Astrocyte (in vitro differentiated cells and primary cell): ENCODE measurements at places on chromosomes 4 and X.

GRCh38 chrX:130336531-130336930, 3.2 kb upstream of the SLC25A14 start:
- DNase-seq = no peak

DNA sequence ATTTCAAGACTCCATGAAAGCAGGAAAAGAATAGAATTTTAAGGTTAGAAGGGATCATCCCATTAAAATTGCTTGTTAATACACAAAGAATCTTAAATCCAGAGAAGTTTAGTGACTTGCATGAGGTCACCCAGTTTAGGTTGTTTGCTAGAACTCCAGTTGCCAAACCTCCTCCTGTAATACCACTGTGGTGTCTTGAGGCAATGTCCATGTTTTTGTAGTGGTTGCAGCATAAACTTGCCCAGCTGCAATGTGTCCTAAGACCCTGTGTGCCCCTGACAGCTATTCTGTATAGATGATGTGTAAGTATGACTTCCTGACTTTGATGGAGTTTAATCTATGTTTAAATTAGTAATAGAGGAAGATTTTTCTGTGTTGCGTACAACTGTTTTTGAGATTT, 6.3 kb downstream of the SFRP2 start:
- DNase-seq = no peak

DNA sequence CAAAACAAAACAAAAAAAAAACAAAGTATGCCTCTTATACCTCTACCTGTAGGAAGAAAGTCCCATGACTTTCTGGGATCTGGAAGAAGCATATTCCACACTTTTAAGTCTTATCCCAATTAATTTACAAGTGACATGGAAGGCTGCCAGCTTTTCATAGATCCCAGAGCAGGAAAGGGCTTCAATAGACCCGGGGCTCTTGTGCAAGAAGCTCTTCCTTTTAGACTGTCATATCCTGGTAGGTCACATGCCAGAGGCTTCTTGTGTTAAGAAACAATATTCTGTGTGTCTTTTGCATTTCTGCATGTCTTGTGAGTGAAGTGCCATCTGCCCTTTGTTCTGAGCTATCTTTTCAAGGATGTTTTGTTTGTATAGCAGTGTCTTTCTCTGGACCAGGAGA, 84.4 kb upstream of the PHOX2B start:
- DNase-seq = no peak

DNA sequence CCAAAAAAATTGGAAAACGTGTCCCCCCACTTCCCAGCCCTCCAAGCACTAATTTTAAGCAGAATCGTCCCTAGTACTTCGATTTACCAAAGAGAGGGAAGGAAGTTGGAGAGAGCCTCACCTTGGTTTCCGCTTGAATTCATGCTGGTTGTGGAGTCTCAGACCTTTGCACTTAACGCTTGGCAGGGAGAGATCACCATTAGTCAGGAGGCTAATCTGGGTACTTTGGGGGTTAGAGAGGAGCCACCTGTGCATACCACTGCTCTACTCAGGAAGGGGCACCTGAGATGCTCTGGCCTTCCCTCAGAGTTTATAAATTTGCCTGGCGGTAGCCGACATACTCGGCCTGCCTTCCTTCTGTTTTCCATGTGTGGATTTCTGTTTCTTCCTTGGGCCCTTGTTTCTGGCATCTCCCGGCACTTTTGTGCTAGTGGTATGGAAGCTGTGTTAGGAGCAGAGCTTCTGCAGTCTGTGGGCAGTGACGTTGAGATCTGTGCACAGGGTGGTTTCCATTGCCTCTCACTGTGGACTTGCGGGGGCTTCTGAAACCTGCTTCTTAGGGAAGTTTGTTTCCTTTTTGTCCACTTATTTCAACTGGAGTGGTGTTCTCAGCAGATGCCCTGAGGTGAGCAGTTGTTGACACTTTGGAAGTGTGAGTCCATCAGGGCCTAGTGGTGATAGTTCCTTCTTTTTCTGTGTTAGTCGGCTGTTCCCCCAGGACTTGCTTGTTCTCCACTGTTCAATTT, 104.2 kb downstream of the TMEM131L start:
- DNase-seq = no peak

- DNase-seq = peak; percentile 76
Observed at GRCh38 chrX:91434351-91435168, at the start of gene PABPC5. PABPC5 (plus strand) TSS chrX:91434839; CDS start chrX:91435578, 739 bp downstream.

DNA sequence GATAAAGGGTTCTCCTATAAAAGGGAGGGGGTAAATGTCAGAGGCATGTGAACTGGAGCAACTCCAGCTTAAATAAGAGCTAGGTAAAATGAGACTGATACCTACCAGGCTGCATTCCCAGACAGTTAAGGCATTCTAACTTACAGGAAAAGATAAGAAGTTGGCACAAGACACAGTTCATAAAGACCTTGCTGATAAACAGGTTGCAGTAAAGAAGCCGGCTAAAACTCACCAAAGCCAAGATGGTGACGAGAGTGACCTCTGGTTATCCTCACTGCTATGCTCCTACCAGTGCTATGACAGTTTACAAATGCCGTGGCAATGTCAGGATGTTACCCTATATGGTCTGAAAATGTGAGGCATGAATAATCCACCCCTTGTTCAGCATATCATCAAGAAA, 13.1 kb upstream of the SULT1B1 start:
- DNase-seq = peak; percentile 67

DNA sequence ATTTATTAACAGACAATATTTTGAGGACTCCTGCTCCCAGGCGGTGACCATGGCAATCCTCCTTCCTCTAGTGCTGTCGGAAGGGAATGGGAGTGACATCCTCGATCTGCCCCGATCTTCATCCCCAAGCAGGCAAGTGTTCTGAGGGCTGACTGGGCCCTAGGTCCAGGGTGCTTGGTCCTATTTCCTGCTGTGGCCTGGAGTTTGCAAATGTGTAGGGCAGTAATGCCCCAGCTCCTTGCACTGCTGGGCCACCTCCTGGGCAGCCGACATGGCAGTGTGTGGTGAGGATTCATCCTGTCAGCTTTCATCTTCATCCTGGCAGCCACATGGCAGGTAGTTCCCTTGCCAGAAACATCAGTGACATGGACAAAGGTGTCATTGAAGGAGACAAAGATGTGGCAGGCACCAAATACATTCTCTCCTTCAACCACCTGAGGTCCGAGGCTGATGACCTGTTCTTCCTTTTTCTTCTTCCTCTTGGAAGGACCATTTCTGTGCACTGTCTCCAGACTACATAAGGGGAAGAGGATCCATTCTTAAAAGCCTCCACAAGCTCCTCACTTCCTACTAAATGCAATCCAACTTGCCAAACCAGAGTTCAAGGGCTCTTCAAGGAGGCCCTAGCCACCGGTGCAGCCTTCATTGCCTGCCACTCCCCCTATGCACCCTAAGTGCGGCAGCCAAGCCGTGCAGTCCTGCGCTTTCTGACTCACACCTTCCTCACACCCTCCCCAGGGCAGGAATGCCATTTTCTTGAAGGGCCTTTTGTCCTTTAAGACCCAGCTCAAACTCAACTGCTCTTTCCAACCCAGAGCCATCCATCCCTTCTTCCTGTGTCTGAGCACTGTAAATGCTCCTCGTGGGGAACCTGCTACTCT, 65.7 kb downstream of the TMEM154 start:
- DNase-seq = no peak

DNA sequence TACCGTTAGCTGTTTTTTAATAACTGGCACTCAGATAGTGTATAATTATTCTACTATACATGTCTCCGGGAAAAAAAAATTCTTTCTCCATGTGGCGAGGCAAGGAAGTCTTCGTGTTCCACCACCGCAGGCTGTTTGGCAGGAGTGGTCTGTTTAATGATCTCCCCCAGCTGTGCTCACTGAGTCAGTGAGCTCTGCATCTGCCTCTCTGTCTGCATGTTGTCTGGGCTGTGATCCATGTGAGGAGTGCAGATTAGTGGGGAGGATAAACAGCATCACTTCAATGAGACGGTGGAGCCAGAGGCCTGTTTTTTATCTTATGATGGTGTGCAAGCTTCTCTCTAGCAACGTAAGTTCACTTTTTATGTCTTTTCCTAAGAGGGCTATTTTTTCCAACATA, 69.8 kb downstream of the RPS3A start:
- peak; percentile 98 for DNase-seq

DNA sequence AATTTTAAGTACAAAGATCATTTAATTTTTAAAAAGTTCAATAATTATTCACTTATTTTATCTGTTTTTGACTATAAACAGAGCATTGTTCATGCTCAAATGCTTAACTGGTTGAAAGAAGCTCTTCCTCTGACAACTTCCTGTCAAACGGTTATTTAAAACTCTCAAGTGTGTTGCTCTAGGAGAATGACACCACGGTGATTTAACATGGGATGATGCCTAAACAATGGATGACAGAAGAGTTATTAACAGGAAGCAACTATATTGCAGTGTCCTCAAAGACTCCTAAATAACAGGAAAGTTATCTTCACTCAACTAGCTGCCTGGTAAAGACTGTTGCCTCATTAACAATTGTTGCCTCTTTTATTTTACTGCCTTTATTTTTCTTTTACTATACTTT, 509.6 kb downstream of the PACRGL start:
- no peak for DNase-seq

DNA sequence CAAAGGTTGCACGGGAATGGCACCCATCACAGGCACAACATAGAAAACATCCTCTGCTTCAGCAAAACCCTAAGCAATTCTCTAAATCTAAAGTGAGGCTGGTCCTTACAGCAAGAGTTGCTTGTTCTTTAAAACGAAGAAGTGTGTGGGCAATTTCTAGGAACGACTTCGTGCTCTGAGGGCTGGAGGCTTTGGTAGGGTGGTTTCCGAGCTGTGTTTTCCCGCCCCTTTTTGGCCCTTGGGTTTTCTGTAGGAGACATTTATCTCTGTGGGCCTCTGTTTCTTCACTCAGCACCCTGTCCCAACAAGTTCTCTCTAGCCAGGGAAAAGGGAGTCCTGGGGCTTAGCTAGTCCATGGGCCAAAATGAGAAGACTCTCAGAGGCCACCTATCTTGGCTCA, 84.2 kb downstream of the SLC2A9 start:
- no peak for DNase-seq

DNA sequence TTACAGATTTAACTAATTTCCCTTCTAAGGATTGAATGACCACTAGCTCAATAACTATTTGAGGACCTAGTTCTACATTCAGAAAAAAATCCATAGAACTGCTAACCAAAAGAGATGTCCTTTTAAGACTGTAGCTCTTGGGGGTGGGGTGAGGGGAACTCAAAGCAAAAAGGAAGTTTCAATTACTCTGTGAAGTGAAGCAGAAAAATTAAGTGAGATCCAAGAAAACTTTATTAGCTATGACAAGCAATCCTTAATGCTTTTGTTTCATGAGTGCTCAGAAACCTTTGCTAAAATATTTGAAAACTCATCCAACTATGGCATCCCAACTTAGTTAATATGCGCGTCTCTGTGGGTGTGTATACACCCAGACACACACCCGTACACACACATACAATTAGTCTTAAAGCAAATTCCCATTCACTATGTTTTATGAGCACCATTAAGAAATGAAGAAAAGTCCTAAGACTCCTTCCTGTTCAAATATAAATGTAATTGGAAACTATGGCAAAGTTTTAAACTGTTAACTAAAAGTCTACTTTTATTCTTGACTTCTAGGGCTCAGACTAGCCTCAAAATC, 44.5 kb downstream of the GPC4 start:
- no peak for DNase-seq

DNA sequence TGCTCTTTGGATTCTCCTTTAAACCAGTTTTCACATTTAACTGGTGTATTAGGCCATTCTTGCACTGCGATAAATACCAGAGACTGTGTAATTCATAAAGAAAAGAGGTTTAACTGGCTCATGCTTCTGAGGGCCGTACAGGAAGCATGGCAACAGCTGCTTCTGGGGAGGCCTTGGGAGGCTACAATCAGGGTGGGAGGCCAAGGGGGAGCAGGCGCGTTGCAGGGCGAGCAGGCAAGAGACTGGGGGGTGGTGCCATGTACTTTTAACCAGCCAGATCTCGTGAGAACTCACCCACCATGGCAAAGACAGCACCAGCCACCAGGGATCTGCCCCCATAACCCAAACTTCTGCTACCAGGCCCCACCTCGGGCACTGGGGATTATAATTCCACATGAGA, 38.1 kb downstream of the RNF212 start:
- no peak for DNase-seq

GRCh38 chr4:2733001-2733843, 22.9 kb downstream of the TNIP2 start:
- DNase-seq = no peak

- no peak for DNase-seq
Observed at GRCh38 chrX:125439194-125439849, 119.7 kb downstream of the TEX13C start.

GRCh38 chrX:129781680-129782495, 2.1 kb downstream of the SASH3 start:
- DNase-seq = no peak

GRCh38 chr4:150874338-150875226, 140.5 kb downstream of the LRBA start:
- peak; percentile 16 for DNase-seq

GRCh38 chr4:10491401-10491800, 34.2 kb upstream of the ZNF518B start:
- no peak for DNase-seq

- DNase-seq = no peak
Observed at GRCh38 chr4:74968456-74969164, 35.7 kb downstream of the PARM1 start.

DNA sequence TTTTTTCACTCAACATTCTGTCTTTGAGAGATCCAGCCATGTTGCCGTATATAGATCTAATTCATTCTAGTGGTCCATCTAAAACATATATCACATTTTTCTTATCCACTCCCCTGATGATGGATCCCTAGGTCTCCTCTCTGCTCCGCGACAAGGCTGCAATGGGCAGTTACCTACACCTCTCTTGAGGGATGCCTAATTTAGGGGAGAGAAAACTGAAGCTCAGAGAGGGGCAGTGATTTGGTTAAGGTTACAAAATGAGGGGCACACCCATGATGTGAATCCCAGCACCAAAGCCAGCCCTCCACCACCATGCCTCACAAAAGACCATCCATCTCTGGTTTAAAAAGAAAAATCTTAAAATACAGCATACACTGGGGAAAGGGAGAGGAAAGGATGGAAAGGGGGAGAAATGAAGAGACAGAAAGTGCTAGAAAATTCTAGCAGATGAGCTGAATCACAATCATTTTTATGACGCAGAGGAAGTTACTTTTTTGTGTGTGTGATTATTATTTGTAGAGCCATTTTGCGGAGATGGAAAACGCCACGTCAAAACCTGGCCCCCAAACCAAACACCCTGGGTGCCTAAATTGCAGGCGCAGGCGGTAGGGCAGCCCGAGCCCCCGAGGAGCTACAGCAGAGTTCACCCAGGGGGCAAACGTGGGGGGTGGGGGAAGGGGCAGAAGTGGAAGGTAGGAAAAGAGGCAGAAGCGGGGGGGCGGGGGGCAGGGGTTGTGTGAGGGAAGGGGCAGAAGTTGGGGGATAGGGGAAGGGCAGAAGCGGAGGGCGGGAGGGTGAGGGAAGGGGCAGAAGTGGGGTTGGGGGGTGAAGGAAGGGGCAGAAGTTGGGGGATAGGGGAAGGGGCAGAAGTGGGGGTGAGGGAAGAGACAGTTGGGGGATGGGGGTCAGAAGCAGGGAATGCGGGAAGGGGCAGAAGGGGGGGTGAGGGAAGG, 1.3 kb upstream of the TSPYL2 start:
- DNase-seq = peak; percentile 21
